ENCODE measurements at places on chromosomes 16 and 17.
A peak's percentile ranks its signal among the peaks of the same experiment; 100 is the strongest.

GRCh38 chr16:177394-177822 lies 928 bp downstream of the HBA1 start:
- no peak for DNase-seq

DNA sequence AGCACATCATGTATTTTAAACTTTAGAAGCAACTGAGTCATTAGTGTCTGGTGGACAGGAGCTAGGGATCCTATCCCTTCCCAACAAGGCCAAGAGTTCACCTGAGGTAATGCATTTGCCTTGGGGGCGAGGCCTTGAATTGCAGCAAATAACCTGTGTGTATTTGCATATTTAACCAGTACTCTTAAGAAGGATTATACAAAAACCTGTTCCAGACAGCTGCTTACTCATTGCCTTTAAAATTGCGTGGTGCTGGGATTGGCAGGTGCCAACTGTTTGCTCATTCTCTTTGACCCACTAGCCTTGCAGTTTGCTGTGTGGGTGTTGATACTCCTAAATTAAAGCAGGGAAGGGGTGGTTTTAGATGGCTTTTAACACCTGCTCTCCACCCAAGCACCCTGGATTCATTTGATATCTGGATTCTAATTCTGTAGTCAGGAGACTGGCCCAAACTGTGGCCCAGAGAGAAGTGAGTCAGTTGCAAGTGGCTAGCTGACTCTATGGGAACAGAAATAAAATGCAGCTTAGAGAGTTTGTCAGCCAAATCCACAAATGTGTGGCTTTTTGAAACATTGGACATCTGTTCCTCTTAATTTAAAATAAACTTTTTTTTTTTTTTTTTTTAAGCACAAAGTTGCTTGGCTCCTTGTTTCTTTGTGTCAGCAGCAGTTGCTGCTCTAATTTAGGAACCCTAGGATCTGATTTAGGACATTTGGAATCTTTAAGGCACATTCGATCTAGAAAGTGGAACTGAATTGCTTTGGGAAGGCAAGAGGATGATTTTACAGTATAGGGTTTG lies 46.9 kb downstream of the TUBD1 start:
- peak; percentile 64 for DNase-seq

DNA sequence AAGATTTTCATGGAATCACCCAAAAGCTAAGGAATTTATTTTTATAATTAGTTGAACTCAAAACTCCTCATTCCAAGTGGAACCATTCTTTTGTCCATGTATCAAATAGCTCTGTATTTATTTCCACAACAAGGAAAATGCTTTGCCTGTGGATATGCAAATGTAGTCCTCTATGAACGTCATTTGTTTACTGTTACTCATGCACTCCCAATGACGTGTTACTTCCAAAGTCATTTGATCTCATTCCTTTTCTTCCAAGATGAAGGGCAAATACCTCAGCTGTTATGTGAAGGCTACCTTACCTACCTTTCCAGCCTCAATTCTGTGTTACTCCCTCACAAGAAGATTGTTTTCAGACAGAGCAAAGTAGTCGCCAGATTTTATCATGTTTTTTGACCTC lies 83.7 kb downstream of the ITFG1 start:
- DNase-seq, result no peak

- no peak for DNase-seq
These were observed 3.0 kb downstream of the IL32 start for GRCh38 chr16:3068487-3068886.

DNA sequence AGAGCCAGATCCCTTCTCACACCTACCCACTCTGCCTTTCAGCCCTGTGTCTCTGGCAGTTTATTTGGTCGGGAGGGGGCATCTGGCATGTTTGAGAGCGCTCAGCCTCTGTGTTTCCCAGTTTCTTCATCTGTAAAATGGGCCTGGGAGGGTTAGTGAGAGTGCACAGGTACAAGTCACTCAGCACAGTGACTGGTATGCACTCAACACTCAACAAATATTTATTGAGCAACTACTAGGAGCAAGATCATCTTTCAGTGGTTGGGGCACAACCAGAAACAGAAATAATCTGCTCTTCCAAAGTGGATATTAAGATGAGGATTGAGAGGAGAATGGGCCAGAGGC lies 13.7 kb upstream of the SRCIN1 start:
- no peak for DNase-seq

DNA sequence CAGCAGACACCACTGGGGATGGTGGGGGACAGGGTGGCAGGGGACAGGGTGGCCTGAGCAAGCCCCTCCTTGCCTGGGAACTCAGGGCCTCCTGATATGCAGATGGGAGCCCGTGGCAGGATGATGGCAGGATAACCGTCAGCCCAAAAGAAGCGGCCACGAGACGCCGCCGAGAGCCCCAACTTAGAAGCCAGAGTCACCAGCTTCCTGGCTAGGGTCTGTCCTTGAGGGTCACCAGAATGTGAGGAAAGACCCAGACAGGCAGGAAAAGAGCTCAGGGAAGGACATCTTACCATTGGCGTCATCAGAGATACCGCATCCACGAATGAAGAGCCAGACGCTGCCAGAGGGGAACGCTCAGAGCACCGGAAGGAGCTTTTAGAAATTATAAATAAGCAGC lies 19.4 kb downstream of the RAB40C start:
- no peak for DNase-seq

All from activated CD4-positive, alpha-beta T cell treated with anti-CD3 and anti-CD28 coated beads, Interleukin-2, Interleukin-4, amounts not matched to agents 100 ng/mL and 50 ng/mL, durations not matched to agents 16 hours and 8 hours (primary cell).